CD4-positive, CD25-positive, alpha-beta regulatory T cell (primary cell): ENCODE measurements at places on chromosomes 4 and X. TPM values are rescaled to one million over a fixed set of nuclear protein-coding genes. Genes with fewer than 3 reads are reported as not detected.

DNA sequence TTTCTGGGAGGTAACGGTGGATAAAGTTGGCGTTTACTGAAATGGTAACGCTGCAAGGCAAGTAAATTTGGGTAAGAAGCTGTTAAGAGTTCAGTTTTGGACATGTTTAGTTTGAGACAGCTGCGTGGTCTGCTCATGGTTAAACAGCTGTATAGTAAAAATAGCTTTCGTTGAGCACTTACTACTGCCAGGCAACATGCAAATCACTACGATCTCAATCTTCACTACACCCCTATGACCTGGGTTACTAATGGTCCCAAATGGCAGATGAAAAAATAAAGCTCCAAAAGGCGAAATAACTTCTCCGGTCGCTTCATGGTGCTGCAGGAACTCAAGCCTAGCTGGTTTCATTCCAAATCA, 22.2 kb downstream of the FABP2 start:
- H3K27me3 ChIP-seq: no peaks in the 10 kb centered on the region
- peaks cover 23% of the 10 kb centered on the region for H3K36me3 ChIP-seq
- peak overlapping the region; percentile 87 for H3K27ac ChIP-seq
- no peak for DNase-seq

DNA sequence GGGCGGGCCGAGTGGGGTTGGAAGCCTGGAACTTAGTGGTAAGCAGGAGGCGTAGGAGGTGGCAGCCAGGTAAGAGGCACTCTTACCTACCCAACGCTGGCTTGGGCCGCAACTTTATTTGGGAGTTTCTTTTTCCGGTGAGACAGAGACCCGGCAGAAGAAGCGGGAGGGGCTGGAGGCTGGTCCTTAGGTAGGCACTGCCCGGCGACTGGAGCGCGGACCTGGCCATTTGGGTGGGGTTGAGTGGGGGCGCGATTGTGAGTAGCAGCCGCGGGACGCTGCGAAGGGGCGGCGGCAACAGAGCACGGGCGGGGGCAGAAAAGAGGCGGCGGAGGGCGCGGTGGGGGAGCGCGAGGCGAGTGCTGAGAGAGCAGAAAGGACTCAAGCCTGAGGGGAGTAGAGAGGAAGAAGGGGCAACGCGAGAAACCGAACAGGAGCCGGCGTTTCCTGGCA, 334 bp upstream of the POU4F2 start:
- no peaks in the 10 kb centered on the region for H3K36me3 ChIP-seq
- peaks cover 10% of the 10 kb centered on the region for H3K4me1 ChIP-seq
- H3K27ac ChIP-seq: no peak overlapping the region

DNA sequence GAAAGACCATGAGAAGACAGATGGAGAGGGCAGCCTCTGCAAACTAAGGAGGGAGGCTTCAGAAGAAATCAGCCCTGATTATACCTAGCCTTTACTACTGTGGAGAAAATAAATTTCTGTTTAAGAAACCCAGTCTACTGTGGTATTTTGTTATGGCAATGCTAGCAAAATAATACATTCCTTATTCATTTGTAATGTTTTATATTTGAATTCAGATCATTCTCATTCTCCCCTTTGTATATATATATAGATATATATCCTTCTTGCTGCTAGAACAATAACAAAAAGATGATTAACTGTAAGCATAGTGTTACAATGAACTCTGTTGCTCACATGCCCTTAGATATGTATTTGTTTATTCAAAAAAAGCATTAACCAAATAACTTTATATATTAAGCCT, 22.5 kb downstream of the DMD start:
- no peaks in the 10 kb centered on the region for H3K36me3 ChIP-seq
- H3K4me3 ChIP-seq: no peak overlapping the region
- no peaks in the 10 kb centered on the region for H3K27me3 ChIP-seq

The TSPAN7 gene
- polyA plus RNA-seq: not detected
